Activated naive CD4-positive, alpha-beta T cell treated with anti-CD3 and anti-CD28 coated beads, Interleukin-2, amount 50 U/mL, for 72 hours (primary cell): ENCODE measurements at places on chromosomes 4 and X.

DNA sequence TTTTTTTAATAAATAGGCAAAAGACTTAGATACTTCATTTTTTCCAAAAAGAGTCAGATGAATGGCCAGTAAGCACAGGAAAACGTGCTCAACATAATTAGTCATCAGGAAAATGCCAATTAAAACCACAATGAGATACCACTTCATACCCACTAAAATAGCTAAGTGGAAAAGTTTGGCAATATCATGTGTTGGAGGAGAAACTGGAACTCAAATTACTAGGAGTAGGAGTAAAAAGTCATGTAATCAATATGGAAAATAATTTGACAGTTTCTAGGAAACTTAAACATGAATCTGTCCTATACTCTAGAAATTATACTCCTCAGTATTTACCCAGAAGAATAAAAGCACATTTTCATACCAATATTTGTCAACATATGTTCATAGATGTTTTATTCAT is 449.8 kb downstream of the INPP4B start:
- DNase-seq: no peak

DNA sequence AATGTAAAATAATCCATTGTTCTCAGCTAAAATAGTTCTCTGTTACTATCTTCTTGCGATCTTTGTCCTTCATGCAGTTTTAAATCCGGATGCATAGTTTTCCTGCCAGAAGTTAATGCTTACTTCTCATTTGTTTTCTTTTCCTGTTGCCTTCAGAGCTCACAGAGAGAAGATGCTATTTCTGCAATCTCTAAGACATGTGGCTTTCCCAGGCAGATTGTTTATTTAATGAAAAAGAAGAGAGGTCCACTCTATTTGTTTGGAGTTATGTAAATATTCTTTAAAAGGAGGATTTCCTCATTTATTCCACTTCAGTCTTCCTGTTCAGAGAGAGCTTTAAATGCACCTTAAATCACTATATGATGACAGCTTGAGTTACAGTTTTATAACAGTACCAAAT is 39.3 kb upstream of the HPGD start:
- DNase-seq: no peak

DNA sequence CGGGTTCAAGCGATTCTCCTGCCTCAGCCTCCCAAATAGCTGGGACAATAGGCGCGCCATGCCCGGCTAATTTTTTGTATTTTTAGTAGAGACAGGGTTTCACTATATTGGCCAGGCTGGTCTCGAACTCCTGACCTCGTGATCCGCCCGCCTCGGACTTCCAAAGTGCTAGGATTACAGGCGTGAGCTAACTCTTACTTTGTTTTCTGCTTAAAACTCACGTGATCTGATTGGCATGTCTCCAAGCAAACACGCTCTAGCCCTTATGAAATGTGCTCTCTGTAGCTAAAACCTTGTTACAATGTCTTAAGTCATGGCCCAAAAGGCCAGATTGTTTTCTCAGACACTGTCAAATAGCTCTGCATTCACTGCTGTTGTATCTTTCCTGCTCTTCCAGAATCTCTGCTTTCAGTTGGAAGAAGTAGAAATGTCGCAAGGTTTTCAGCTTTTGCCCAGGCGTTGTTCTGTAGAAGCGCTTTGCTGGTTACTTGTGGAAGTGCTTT is 39.7 kb upstream of the OGT start:
- DNase-seq: no peak

GRCh38 chr4:71027611-71028010 is 34.2 kb downstream of the DCK start:
- no peak for DNase-seq

DNA sequence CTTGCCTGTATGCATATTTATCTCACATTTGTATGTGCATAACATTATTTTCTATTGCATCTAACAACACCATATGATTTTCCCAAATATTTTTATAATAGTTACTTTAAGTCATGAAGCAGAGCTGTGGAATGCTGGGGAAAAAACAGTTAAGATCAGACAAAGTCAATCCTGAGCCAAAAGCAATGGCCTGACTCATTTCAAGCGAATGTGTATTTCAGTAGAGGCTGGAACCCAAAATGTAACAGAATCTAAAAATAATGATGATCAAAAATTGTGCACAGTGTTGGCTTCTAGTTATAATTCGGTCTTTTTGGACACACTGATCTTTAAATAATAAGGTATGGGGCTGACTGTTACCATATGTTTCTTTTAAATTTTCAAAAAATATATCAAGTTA is 516.2 kb upstream of the ADGRL3 start:
- DNase-seq: no peak

DNA sequence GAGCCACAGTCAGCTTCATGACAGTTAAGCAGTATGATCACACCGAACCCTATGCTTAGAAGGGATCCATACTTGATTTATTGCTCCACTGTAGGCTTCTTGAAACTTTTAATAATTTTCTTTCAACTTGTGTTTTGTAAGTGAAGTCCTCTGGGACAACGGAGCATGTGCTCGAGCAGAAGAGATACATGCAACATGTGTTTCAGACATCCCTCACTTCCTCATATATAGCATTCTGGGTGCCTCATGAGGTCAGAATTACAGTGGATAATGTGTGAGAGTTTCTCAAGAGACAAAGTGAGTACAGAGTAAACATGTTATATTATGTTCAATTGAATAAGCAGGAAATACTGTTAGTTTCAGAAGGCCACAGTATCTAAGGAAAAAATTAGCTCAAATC is 893.2 kb downstream of the FAT4 start:
- DNase-seq: no peak

- DNase-seq: no peak
These were observed 419.1 kb upstream of the LCORL start for GRCh38 chr4:18440527-18441202.

DNA sequence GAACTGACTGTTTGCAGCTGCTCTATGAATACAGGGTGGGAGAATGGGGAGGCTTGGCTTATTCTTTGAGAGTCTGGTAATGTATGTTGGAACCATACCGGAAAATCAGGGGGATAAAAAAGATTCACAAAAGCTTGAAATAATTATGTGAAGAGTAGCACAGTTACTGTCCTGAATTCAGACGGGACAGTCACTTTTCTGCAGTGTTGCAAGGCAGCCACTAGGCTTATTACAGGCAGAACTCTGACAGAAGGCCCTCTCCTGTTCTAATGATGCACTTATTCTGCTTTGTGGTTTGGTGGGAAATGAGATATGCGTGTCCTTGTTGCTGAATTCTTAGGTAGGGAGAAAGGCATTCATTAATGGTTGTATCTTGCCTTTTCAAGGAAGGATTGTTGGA is 37.2 kb downstream of the GUCY1B1 start:
- DNase-seq: no peak
